Activated CD4-positive, CD25-positive, alpha-beta regulatory T cell treated with anti-CD3 and anti-CD28 coated beads, Interleukin-2, amount 50 U/mL, for 16 hours (primary cell): ENCODE measurements at places on chromosomes 2 and 18.

DNA sequence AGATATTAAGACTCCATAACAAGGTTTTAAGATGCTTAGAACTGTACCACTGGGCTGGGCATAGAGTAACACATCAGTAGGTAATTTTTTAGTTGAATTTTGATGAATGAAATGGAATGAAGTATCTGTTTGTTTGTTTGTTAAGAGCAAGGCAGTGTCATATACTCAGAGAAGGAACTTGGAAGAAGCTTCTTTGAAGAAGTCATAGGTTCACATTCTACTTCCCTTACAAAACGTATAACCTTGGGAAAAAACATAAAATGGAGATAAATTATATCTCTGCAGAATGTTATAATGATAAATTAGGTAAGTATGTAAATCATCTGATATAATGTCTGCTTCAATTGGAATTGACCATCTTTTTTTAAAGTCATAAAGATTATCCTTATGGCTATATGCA lies 122.1 kb upstream of the SLC39A10 start:
- no peak for DNase-seq

- no peak for DNase-seq
Measured at GRCh38 chr2:14232217-14232616, 400.3 kb upstream of the LRATD1 start.

- DNase-seq, result no peak
Measured at GRCh38 chr2:120589771-120590608, 145.7 kb upstream of the GLI2 start.

- no peak for DNase-seq
Measured at GRCh38 chr18:59764281-59764680, 67.1 kb upstream of the CCBE1 start.
